Stomach (tissue), 19 donors: ENCODE measurements at places on chromosomes 7 and 10. TPM values are rescaled to one million over a fixed set of nuclear protein-coding genes. Genes with fewer than 3 reads are reported as not detected.

DNA sequence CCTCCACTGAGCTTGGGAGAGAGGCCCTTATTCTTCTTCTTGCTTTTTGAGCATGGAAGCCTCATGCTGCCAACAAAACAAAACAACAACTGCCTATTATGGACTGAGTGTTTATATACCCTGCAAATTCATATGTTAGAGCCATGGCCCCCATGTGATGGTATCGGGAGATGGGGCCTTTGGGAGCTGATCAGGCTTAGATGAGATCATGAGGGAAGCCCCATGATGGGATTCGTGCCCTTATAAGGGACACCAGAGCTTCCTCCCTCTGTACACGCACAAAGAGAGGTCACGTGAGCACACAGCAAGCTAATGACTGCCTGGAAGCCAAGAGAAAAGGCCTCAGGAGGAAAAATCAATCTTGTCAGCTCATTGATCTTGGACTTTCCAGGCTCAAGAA, 235.0 kb downstream of the FANK1 start:
- no peak overlapping the region for H3K4me3 ChIP-seq
- no peaks in the 10 kb centered on the region for H3K27me3 ChIP-seq
- no peak overlapping the region for H3K27ac ChIP-seq
- peaks cover 8% of the 10 kb centered on the region for H3K4me1 ChIP-seq

DNA sequence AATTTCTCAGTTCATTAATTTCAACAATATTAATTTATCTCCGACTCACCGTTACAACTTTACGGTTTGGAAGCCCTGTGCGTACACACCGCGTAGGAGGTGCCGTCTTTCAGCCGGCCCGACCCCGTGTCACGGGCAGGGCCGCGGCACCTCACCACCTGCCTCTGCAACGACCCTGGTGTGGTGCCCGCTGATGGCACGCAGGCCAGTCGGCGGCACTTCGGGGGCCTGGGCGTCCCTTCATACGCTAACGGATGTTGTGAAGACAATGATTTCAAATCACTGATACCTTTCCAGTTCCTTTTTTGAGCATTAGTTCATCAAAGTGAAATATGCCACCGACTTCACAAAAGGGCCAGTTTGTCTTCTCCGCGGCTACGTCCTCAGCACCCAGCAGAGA, 125.3 kb downstream of the EBF3 start:
- no peak overlapping the region for H3K27ac ChIP-seq
- H3K27me3 ChIP-seq: no peaks in the 10 kb centered on the region
- H3K4me1 ChIP-seq: no peaks in the 10 kb centered on the region
- no peaks in the 10 kb centered on the region for H3K36me3 ChIP-seq
- H3K4me3 ChIP-seq: no peak overlapping the region

DNA sequence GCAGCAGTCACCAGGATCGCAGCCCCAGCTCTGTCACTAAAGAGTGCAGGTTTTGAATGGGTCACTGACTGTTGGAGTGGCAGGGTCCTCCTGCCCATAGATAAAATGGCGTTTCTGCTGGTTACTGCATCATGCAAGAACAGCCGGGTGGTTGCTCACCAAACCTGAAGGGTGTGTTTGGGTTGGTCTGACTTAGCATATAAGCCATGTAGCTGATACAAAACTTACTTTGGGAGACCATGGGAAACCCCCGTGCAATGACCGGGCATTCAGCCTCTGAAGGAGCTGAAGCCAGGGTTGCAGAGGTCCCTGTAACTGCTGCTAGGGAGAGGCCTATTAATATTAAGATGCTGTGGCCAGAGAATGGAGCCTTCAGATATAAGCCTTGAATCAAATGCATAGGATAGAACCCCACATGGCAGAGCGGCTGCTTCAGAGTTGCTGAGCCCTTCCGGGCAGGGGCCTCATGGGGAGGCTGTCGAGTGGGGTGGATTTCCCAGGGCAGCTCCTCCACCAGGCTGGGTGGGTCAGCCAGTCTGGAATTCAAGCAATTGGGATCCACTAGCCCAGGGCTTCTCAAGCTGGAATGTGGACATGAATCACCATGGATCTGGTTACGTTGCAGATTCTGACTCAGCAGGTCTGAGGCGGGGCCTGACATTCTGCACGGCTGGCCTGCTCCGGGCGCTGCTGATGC, 70.9 kb upstream of the CTBP2 start:
- H3K36me3 ChIP-seq: no peaks in the 10 kb centered on the region
- no peaks in the 10 kb centered on the region for H3K4me1 ChIP-seq
- no peaks in the 10 kb centered on the region for H3K27me3 ChIP-seq
- H3K4me3 ChIP-seq: no peak overlapping the region
- no peak overlapping the region for H3K27ac ChIP-seq

GRCh38 chr7:103538964-103539709, 93.1 kb upstream of the SLC26A5 start:
- peaks cover 8% of the 10 kb centered on the region for H3K27me3 ChIP-seq
- no peak for DNase-seq
- H3K4me1 ChIP-seq: no peaks in the 10 kb centered on the region
- no peak overlapping the region for H3K4me3 ChIP-seq
- no peak overlapping the region for H3K27ac ChIP-seq

The UCN3 gene
- total RNA-seq: 0.37 TPM

The GPR141 gene
- total RNA-seq: not detected

The HMX2 gene
- not detected for total RNA-seq

The CDHR3 gene
- total RNA-seq: 1.2 TPM

The GHRHR gene
- total RNA-seq: not detected
